ENCODE measurements at places on chromosomes 3 and 15.

GRCh38 chr3:72999951-73000350 lies 3.3 kb downstream of the PPP4R2 start:
- peak; percentile 53 for DNase-seq

DNA sequence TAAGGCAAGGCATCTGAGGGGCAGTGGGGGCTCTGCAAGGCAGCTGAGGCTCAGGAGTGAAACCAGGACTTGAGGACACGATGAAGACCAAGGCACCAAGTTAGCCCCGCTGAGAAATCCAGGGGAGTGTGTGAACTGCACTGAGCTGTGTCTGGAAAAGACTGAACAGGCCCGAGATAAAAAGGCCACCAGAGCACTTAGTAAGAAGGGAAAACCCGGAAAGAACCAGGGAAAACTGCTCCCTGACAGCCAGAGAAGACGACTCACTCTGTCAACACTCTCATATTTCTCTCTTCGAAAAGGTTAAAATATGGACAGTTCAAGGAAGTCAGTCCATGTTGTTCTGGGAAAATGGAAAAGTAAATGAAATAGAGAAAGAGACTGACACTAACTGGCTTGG lies 109.0 kb downstream of the SEC22A start:
- DNase-seq: no peak

DNA sequence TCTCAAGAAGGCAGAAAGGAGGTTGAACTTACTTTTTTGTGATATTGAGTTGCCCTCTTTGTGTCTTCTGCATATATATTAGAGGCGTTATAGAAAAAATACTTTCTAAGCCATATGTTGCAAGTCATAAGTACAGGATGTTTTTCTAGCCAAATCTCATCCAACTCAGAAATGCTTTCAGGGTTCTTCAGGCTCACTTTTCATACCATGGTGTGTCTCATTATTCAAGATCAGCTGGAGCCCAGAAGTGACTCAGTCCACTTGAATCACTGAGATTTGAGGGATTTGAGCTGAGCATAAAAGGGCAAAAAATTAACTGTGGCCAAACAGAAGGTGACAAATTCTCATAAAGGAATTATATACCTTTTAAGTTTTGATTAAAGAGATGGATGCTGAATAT lies 157.3 kb downstream of the WNT5A start:
- no peak for DNase-seq

DNA sequence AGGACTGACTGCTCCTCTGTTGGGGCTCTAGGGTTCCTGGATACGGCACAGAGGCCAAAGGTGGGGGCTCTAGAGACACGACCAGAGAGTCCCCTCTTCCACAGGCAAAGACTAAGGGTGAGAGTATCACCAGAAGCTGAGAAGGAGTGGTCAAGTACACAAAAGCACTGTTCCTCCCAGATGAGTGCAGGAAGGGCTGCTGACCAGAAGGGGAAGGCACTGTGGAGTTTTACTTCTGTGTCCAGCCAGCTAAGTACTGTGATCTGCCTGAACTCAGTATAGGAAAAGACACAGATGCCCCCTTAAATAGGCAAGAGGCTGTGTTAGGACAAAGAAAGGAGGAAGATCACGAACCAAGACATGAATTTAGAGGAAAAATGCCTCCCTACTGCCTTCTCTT lies 11.7 kb downstream of the MRPS11 start:
- DNase-seq: no peak

GRCh38 chr3:41198046-41198445 lies 1.3 kb upstream of the CTNNB1 start:
- DNase-seq: no peak
